Heart left ventricle (tissue), 16 donors: ENCODE measurements at places on chromosomes 12 and 14. TPM values are rescaled to one million over a fixed set of nuclear protein-coding genes. Genes with fewer than 3 reads are reported as not detected.

Gene OTX2
- not detected for total RNA-seq

Gene NUMB
- 35.6 TPM for total RNA-seq

Gene GDF3
- not detected for total RNA-seq

Gene MVK
- total RNA-seq: 8.4 TPM

GRCh38 chr14:64502887-64503433 is 678 bp downstream of the ZBTB25 start:
- H3K27me3 ChIP-seq: no peaks in the 10 kb centered on the region
- no peaks in the 10 kb centered on the region for H3K36me3 ChIP-seq
- peaks cover 54% of the 10 kb centered on the region for H3K4me1 ChIP-seq
- H3K4me3 ChIP-seq: peak overlapping the region; percentile 80

DNA sequence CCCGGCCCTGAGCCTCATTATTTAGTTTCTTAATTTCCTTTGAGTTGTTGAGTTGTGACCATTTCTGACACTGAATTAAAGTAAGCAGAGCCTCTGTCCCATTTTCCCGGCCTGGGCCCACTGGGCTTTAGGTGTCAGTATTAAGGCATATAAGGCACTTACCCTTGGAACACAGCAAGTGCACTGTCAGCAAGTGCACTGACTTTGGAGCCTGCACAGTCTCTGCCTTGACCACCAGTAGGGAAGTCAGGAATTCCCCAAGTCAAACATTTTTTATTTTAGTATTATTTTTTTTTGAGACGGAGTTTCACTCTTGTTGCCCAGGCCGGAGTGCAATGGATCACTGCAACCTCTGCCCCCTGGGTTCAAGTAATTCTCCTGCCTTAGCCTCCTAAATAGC is 56.6 kb downstream of the MAX start:
- H3K27ac ChIP-seq: no peak overlapping the region
- no peak overlapping the region for H3K4me3 ChIP-seq
- H3K36me3 ChIP-seq: no peaks in the 10 kb centered on the region

Gene RHEBL1
- 1.2 TPM for total RNA-seq

Gene DEPDC4
- 0.63 TPM for total RNA-seq

Gene APPL2
- total RNA-seq: 17.1 TPM

- no peak overlapping the region for H3K27ac ChIP-seq
- no peak for DNase-seq
- peaks cover 5% of the 10 kb centered on the region for H3K4me1 ChIP-seq
- H3K36me3 ChIP-seq: no peaks in the 10 kb centered on the region
Measured at GRCh38 chr14:53350866-53351265, 197.7 kb upstream of the DDHD1 start.

DNA sequence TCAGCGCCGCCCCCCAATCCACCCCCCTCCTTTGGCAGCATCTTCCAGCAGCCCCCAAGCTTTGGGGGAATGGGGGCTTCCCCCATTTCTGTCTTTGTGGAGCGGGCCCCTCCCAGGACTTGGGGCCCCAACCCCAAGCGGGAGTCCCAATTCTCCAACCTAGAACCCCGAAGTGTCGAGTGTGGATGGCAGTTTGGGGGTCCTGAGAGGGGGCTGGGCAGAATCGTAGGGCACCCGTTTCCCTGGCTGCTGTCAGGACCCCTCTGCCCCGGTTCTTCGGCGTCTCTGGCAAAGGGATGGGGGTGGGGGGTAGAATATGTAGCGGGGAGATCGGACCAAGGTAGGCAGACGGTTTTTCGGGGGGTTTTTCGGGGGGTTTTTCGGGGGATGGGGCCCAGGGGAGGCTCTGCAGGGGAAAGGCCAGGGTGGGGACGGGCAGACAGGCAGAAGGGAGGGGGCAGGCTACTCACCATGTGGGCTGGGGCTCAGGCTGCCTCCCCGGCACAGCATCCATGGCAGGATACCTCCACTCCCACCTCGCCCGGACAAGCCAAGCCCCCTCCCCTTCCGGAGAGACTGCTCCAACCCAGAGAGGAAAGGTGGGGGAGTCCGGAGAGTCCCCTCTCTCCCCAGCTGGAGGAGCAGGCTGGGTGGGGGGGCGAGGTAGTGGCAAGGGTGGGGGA is 739 bp downstream of the JPH4 start:
- no peak overlapping the region for H3K27ac ChIP-seq
- H3K4me3 ChIP-seq: no peak overlapping the region
- H3K36me3 ChIP-seq: no peaks in the 10 kb centered on the region
- no peaks in the 10 kb centered on the region for H3K4me1 ChIP-seq
- peaks cover 85% of the 10 kb centered on the region for H3K27me3 ChIP-seq
- no peak for DNase-seq

DNA sequence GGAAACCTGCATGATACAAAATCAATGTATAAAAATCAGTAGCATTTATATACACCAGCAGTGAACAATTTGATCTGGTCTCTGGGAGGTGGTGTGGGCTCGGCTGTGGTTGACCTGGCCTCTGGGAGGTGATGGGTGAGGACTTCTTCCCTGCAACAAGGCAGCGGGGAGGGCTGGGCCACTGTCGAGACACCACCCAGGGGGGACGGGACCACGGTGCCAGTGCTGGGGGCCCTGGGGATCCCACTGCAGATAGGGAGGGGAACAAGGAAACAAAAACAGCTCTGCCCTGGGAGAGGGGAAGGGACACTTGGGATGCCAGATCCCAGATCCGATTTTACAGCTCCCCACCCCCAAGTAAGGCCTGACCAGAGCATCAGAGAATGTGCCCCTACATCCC is 189.6 kb upstream of the SFSWAP start:
- no peak for DNase-seq
- no peak overlapping the region for H3K4me3 ChIP-seq
- no peaks in the 10 kb centered on the region for H3K4me1 ChIP-seq

DNA sequence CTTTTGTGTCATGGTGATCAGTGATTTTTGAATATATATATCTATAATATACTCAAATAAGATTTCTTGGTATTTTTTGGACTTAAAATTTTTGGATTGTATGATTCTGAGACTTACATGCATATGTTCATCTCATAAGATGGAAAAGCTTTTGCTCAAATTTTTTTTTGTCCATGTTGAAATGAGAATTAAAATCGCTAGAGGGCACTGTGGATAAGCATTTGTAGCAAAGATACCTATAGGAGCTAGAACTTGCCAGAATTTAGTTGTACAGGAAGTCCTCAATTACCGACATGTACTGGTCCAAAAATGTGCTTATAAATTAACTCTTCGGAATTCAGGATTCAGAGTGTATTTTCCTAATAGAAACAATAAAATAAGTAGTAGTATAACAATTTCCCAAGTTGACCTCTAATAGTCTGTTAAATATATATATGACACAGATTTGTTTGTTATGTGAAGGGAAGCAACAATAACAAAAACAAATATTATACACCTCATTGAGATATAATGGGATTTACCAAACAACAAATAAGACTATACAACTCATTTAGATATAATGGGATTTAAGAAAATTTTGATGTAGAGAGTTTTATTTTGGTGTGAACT is 179.6 kb downstream of the TMEM117 start:
- no peaks in the 10 kb centered on the region for H3K27me3 ChIP-seq
- no peak for DNase-seq
- no peak overlapping the region for H3K4me3 ChIP-seq
- H3K36me3 ChIP-seq: no peaks in the 10 kb centered on the region

DNA sequence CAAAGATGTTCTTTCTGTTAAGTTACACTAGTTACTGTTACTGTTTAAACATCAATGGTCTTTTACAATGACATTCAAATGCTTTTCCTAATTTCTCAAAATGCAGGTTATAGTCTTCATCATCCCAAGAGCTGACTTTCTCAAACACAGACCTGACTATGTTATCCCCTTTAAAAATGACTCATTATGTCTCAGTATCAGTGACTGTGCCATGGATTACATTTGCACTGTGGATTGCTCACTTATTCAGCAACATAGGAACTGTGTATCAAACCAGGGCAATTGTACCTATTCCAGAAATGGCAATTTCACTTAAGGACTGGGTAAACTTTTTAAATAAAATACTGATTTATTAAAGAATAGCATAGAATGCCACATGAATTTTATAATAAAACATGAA is 630.2 kb upstream of the NOVA1 start:
- H3K4me1 ChIP-seq: no peaks in the 10 kb centered on the region
- DNase-seq: no peak
